ENCODE measurements at places on chromosomes 7 and 10. TPM values are rescaled to one million over a fixed set of nuclear protein-coding genes. Genes with fewer than 3 reads are reported as not detected.

SPDYE2B gene
- total RNA-seq: not detected

CAV1 gene
- 11.8 TPM for total RNA-seq

SPDYE5 gene
- not detected for total RNA-seq

GJD4 gene
- total RNA-seq: not detected

DENND2A gene
- 3.0 TPM for total RNA-seq

DEPP1 gene
- total RNA-seq: 33.4 TPM

PCLO gene
- total RNA-seq: 1.1 TPM

CCNJ gene
- 6.5 TPM for total RNA-seq

CALML3 gene
- not detected for total RNA-seq

DNA sequence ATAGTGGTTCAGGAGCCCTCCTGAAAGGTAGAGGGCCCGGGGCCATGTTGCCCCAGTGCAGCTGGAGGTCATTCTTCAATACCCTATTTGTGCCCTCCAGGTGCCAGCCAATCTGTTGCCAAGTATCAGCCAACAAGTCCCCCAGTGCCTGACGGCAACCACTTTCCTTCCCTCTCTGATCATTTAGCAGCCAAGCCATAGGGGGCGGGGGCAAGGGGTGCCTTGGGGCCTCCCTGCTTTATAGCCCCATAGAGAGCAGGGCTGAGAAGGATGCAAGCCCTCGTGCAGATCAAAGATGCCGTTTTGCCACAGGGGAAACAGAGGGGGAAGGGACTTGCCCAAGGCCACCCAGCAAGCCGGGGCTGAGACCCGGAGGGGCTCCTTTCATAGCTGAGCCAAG lies 149.0 kb upstream of the CHST15 start:
- H3K4me3 ChIP-seq: no peak overlapping the region
- H3K4me1 ChIP-seq: no peaks in the 10 kb centered on the region
- H3K36me3 ChIP-seq: no peaks in the 10 kb centered on the region
- no peak overlapping the region for H3K27ac ChIP-seq
- DNase-seq: no peak

DNA sequence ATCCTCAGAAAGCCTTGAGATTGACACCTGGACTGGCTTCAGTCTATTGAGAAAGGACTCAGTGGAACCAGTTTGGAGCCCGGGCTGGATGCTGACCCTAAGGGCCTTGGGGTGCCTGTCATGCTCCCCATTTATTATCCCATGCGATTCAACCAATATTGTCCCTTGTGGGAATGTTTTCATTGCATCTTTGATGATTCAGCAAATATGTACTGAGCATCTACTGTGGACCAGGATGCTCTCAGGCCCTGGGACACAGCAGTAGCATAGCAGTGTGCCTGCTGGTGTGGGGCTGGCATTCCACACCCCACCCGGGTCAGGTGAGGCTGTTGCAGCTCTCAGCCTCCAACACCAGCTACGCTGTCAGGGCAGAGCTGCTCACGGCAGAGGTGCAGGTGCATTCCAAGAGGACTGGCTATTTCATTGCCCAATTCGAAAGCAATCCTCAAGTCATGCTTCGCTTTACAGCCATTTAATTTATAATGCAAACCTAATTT lies 586.0 kb downstream of the TCERG1L start:
- H3K27ac ChIP-seq: no peak overlapping the region
- no peak overlapping the region for H3K4me3 ChIP-seq
- H3K4me1 ChIP-seq: no peaks in the 10 kb centered on the region
- H3K36me3 ChIP-seq: no peaks in the 10 kb centered on the region
- DNase-seq: no peak

DNA sequence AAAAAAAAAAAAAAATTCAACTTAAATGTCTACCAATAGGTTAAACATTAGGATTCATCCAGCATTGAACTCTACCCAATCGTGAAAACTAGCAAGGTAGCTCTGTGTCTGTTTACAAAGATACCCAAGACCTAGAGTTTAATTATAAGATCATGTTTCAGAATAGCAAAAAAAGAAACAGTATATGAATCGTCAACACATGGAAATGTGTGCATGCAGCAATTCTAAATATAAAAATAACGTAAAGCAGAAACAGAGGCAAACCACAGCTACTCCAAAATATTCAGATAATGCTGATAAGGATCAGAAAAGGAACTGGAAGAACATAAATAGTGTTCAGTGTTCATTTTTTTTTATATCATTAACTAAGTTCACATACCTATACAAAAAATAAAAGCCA lies 68.7 kb downstream of the AFAP1L2 start:
- DNase-seq: no peak
- no peak overlapping the region for H3K4me3 ChIP-seq
- H3K27me3 ChIP-seq: no peaks in the 10 kb centered on the region

- peaks cover 10% of the 10 kb centered on the region for H3K27me3 ChIP-seq
- H3K27ac ChIP-seq: no peak overlapping the region
- peak; percentile 62 for DNase-seq
- no peak overlapping the region for H3K4me3 ChIP-seq
Observed at GRCh38 chr7:101173752-101174244, 6.3 kb downstream of the NAT16 start.

DNA sequence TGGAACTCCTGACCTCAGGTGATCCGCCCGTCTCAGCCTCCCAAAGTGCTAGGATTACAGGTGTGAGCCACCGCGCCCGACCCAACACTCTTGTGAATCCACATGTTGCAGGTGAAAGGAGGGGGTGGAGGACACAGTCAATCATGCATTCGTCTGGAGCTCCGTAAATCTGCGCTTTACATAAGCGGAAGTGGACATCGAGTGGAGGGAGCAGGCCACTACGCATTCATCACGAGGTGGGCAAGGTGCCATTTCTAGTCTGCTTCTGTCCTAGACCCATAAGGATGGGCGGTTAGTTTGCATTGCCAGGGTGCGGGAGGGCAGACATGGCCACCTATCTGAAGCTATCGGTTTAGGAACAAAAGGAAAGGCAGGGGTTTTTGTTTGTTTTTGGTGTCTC lies 225.2 kb upstream of the TCERG1L start:
- no peak overlapping the region for H3K27ac ChIP-seq
- no peak for DNase-seq
- no peaks in the 10 kb centered on the region for H3K36me3 ChIP-seq
- no peak overlapping the region for H3K4me3 ChIP-seq
- H3K27me3 ChIP-seq: no peaks in the 10 kb centered on the region

DNA sequence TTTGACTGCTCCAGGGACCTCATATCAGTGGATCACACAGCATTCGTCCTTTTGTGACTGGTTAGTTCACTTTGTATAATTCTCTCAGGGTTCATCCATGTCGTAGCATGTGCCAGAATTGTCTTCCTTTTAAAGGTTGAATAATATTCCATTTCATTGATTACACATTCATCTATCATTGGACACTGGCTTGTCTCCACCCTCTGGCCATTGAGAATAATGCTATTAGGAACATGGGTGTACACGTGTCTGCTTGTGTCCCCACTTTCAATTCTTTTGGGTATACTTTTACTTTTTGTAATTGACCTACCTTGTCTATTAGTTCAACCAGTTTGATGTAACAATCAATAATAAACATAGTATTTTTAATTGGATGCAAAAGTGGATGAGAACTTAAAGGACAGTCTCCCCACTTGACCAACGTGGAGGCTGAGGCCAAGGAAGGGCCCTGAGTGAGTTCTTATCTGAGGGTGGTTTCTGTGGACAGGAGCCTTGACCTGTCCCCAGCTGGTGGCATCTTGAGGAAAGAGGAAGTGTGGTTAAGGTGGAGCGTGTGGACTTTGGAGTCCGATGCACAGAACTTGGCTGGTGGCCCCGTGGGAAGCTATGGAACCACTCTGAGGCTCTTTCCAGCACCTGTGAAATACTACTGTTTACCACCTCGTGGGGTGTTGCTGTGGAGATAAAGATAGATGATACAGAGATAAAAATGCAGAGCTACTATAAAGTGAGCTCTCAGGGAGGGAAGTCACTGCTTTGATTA lies 16.6 kb downstream of the WDFY4 start:
- H3K4me1 ChIP-seq: no peaks in the 10 kb centered on the region
- H3K36me3 ChIP-seq: no peaks in the 10 kb centered on the region

DNA sequence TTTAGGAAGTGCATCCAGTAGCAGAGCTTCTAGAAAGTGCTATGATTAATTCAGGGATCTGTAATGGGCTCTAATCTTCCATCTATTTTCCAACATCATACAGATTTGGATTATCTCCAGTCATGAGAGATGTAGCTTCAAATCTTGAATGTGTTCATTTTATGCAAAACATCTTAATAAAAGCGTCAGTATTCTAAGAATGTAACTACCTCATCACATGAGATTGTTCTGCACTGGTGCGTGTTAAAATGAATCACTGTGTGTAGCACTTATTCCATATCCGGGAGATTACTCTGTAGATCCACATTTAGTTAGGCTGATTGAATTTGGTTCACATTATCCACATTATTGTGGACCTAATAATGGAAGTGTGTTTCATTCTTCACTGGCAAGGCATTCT lies 344.9 kb upstream of the CHRM2 start:
- no peaks in the 10 kb centered on the region for H3K4me1 ChIP-seq
- no peak overlapping the region for H3K27ac ChIP-seq
- DNase-seq: no peak
- H3K4me3 ChIP-seq: no peak overlapping the region

DNA sequence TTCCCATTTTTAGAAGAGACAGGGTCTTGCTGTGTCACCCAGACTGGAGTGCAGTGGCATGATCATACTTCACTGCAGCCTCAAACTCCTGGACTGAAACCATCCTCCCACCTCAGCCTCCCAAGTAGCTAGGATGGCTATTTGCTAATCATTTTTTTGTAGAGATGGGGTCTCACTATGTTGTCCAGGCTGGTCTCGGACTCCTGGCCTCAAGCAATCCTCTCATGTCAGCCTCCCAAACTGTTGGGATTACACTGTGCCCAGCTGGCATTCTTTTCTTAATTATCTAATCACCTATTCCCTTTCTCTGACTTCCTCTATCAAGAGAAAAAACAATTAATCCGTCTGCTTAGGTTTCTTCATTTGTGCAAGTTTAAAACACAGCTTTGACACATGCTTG lies 172.5 kb upstream of the TRIM24 start:
- H3K4me3 ChIP-seq: no peak overlapping the region
- no peaks in the 10 kb centered on the region for H3K27me3 ChIP-seq
- no peaks in the 10 kb centered on the region for H3K36me3 ChIP-seq
- DNase-seq: no peak
- no peaks in the 10 kb centered on the region for H3K4me1 ChIP-seq

DNA sequence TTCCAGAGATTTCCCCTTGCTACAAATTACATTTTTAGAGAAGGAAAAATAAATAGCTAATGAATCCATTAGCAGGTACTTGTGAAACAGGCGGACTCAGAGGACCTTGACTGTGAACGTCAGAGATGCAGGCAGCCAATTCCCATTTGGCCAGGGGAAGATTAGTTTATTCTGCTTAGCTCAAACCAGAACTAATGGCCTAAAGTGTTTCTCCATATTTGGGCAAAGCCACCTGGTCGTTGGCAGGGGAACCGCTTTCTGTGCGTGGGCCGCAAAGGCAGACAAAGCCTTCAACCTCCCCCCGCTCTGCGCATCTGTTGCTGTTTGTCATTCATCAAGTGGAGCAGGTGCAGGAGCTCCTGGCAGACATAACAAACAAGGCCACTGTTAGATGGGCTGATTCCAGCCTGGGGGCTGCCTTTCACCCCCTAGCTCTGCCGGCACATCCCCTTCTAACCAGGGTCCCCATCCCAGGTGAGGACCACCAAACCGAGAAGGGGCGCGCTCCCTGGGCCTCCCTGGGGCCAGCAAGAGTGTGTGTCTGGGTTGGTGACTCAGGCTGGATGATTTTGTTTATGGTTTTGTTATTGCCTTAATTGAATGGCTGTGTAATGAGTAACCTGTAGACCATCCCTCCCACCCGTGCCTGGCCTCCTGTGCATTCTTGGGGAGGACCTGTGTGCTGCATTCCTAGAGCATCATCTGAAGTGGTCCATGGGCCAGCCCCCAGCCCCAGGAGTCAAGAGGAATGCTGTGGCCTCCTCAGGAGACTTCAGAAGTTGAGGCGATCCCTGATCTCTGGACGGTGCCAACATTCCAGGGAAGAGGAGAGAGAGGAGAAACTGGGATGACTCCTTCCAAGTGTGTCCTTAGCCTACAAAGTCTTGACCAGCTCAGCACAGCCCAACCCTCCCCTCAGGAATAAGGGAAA lies 14.5 kb upstream of the CPA1 start:
- H3K4me3 ChIP-seq: no peak overlapping the region
- DNase-seq: no peak
- no peaks in the 10 kb centered on the region for H3K4me1 ChIP-seq
- no peaks in the 10 kb centered on the region for H3K27me3 ChIP-seq
- H3K36me3 ChIP-seq: no peaks in the 10 kb centered on the region

- H3K27me3 ChIP-seq: no peaks in the 10 kb centered on the region
- no peak overlapping the region for H3K4me3 ChIP-seq
- no peaks in the 10 kb centered on the region for H3K36me3 ChIP-seq
- H3K4me1 ChIP-seq: no peaks in the 10 kb centered on the region
Observed at GRCh38 chr10:15290671-15291070, 80.4 kb downstream of the FAM171A1 start.

DNA sequence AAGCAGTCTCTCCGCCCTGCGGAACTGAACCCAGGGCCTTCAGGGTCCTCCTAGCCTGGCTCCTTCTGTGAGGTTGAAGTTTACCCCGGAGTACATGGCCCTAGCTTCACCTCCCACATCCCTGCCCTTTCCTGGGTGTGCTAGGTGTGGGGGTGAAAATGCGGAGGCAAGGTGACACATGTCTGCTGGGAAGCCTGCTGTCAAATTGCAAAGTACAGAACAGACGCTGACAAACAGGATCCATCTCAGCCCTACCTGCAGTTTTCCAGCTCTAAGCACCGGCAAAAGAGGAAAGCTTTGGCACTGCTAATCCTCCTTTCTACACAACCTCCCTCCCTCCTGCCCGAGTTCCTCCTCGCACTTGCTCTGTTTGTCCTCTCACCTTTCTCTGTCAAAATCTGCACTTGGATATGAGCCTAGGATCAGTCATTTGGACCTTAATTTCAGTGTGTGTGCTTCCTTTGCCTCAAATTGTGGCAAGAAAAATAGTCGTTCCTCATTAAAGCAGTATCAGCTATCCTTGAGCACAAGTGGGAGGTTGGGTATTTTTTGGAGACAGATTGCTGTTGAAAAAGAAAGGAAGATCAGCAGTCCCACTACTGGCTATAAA lies 14.4 kb upstream of the GPR15LG start:
- no peak for DNase-seq
- H3K27ac ChIP-seq: no peak overlapping the region
- no peaks in the 10 kb centered on the region for H3K36me3 ChIP-seq
- no peaks in the 10 kb centered on the region for H3K4me1 ChIP-seq

Data from liver (tissue), 10 donors.